ENCODE measurements at places on chromosomes 12 and 14. TPM values are rescaled to one million over a fixed set of nuclear protein-coding genes. Genes with fewer than 3 reads are reported as not detected.

The POTEG gene
- not detected for total RNA-seq

DNA sequence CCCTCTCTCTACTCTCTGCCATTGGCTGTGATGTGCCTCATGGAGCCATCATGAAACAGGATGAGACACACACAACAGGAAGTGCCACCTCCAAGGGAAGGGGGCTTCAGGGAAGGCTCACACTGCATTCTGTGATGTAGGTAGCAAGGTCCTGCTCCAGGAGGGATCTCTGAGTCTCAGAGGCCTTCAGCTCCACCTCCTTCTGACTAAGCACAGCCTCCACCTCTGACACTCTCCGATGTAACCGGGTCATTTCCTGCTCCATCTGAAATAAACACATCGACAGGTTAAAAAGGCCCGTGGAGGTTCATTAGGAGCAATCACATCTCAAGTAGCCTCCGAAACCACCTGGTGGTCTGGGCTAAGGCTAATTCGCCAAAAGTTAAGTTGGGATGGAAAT lies 93.3 kb downstream of the CIT start:
- no peak overlapping the region for H3K4me3 ChIP-seq
- H3K4me1 ChIP-seq = peaks cover 2% of the 10 kb centered on the region
- no peak for DNase-seq
- H3K27me3 ChIP-seq = no peaks in the 10 kb centered on the region
- no peak overlapping the region for H3K27ac ChIP-seq
- peaks cover 21% of the 10 kb centered on the region for H3K36me3 ChIP-seq

GRCh38 chr14:68286667-68287066 lies 467.1 kb downstream of the RAD51B start:
- no peaks in the 10 kb centered on the region for H3K27me3 ChIP-seq
- H3K4me3 ChIP-seq = no peak overlapping the region
- H3K4me1 ChIP-seq = peaks cover 64% of the 10 kb centered on the region
- H3K27ac ChIP-seq = peak overlapping the region; percentile 85
- no peaks in the 10 kb centered on the region for H3K36me3 ChIP-seq

The SAMD15 gene
- total RNA-seq = 2.0 TPM

The PDZRN4 gene
- 1.4 TPM for total RNA-seq

DNA sequence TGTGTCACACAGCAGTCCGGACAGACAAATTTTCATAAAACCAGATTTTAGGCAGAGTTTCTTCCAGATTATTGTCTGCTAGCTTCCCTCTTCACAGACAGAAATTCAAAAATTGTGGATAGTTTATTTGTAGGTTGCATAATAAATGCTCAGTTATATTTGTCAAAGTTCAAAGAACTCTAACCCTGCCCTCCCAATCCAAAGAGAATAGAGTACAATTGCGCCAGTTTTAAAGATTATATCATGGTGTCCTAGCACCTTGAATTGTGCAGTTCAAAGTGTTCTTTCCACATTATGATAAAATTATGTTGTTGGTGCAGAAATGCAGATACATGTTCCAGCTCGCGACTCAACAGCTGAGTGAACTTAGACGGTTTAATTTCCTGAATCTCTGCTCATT lies 263.1 kb downstream of the PRKD1 start:
- H3K36me3 ChIP-seq = peaks cover 9% of the 10 kb centered on the region
- H3K4me3 ChIP-seq = no peak overlapping the region
- H3K27ac ChIP-seq = no peak overlapping the region
- peaks cover 4% of the 10 kb centered on the region for H3K4me1 ChIP-seq
- H3K27me3 ChIP-seq = no peaks in the 10 kb centered on the region
- no peak for DNase-seq

GRCh38 chr14:98182393-98183055 lies 1089.5 kb downstream of the BCL11B start:
- no peaks in the 10 kb centered on the region for H3K36me3 ChIP-seq
- H3K27me3 ChIP-seq = peaks cover 21% of the 10 kb centered on the region
- no peak for DNase-seq
- no peak overlapping the region for H3K27ac ChIP-seq
- no peak overlapping the region for H3K4me3 ChIP-seq

All from mesothelial cell of epicardium (in vitro differentiated cells).